ENCODE measurements at places on chromosomes 6 and 20. TPM values are rescaled to one million over a fixed set of nuclear protein-coding genes. Genes with fewer than 3 reads are reported as not detected.

The FAM210B gene
- total RNA-seq: 38.4 TPM

The FAM217A gene
- total RNA-seq: not detected

The TNF gene
- total RNA-seq: not detected

The LHFPL5 gene
- total RNA-seq: 0.27 TPM

The CLPSL2 gene
- not detected for total RNA-seq

The HLA-F gene
- total RNA-seq: 24.5 TPM

The BANF2 gene
- not detected for total RNA-seq

The EYS gene
- 230 TPM for total RNA-seq

The SYS1 gene
- 32.8 TPM for total RNA-seq

The BPIFB4 gene
- 0.22 TPM for total RNA-seq

The MAP3K7 gene
- total RNA-seq: 73.2 TPM

The TOX2 gene
- total RNA-seq: 3.3 TPM

The TRIM40 gene
- not detected for total RNA-seq

The EPB41L1 gene
- total RNA-seq: 105 TPM

The TNFRSF6B gene
- 5.4 TPM for total RNA-seq

The SPTLC3 gene
- 14.1 TPM for total RNA-seq

The NKAIN4 gene
- total RNA-seq: 24.6 TPM

The HELZ2 gene
- total RNA-seq: 25.6 TPM

The TGM3 gene
- total RNA-seq: 0.66 TPM

The UQCC2 gene
- 25.7 TPM for total RNA-seq

The FKBP5 gene
- 12.7 TPM for total RNA-seq

The XKR7 gene
- 8.2 TPM for total RNA-seq

The FAM83B gene
- 4.5 TPM for total RNA-seq

The CLVS2 gene
- total RNA-seq: 11.6 TPM

The WFDC5 gene
- total RNA-seq: not detected

The RSPO3 gene
- total RNA-seq: 9.5 TPM

The RCAN2 gene
- 37.3 TPM for total RNA-seq

The BMP5 gene
- 20.8 TPM for total RNA-seq
